Activated T-cell treated with anti-CD3 and anti-CD28 coated beads for 24 hours (primary cell): ENCODE measurements at places on chromosomes 1 and 21.

DNA sequence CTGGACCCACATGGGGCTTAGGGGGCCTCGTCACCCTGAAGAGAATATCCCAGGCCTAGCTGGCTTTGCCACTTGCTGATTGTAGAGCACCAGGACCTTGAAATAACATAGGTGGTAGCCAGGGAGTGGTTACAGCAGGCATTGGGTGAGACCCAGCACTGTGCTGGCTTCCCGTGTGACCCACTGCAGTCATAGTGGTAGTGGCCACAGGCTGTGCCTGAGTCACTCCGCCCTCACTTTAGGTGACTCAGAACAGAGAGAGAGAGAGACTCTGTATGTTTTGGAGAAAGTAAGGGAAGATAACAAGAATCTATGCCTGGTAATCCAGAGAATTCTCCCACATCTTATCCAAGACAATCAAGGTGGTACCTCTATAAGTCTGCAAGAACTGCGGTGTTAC is 98.7 kb upstream of the LHX8 start:
- DNase-seq = no peak

GRCh38 chr1:145990249-145990855 is 6.0 kb downstream of the TXNIP start:
- no peak for DNase-seq

- DNase-seq = no peak
Measured at GRCh38 chr1:47491341-47491753, 53.5 kb downstream of the FOXD2 start.

DNA sequence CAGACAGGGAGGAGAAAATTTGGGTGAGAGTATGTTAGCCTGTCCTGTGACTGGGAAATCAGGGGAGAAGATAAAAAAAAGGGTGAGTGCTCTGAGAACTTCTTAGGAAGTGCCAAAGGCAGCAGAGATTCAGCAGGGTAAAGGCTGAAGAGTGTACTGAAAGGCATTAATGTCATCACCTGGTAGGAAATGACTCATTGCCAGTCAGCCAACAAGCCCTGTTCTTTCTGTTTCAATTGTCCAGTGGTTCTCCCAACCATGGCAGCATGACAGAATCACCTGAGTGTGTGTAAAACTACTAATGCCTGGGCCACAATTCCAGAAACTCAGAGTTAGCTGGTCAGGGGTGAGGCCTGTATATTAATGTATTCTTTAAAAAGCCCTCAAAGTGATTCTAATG is 83.5 kb downstream of the INTS7 start:
- DNase-seq = no peak

DNA sequence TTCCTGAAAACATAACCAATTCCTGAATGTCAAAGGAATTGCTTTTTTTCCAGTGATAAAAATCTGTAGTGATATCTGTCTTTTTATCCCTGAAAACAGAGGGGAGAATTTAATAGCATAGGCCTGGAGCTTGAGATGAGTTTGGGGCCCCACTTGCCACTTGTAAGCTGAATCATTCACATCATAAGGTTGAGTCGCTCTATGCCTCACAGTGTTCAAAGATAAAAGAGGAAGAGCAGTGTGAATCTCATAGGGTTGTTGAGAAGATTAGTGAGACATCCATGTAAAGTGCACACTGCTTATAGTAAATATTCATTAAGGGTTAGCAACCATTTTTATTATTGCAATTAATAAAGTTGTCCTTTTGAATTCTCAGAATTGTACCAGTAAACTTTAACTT is 271.3 kb downstream of the DNM3 start:
- DNase-seq = no peak

GRCh38 chr1:225435957-225436392 is 8.1 kb upstream of the LBR start:
- DNase-seq = no peak

GRCh38 chr1:191709215-191709614 is 449.0 kb upstream of the RGS18 start:
- no peak for DNase-seq

GRCh38 chr1:48750109-48750508 is 26.6 kb downstream of the BEND5 start:
- DNase-seq = no peak

DNA sequence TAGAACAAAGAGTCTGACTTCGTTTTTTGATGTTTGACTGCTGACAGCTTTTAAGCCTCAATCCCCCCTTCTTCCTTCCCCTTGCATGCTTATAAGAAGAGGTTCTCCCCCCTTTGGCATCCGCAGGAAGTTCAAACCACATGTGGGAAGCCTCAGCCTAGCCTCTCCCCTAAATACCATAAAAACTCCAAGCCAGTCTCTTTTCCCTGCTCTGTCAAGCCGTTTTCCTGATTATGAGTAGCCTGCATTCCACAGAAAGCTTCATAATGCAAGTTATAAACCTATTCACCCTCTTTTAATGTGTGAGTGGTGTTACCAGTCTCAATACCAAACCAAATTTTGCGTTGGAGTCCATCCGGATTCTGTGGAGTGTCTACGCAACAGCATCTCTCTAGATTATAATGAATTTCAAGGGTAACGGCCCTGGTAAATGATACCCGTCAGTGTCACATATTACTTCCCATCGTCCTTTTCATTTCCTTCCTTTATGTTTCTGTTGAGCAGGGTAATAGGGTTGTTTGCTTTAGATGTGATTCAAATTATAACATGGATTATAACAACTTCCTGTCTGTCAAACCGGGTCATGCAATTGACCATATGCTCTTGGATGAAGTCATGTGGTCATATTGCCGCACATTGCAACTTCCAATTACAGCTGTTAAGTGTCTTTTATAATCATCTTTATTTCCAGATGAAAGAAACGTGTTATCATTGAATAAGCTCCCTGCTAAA is 717.5 kb downstream of the RWDD3 start:
- no peak for DNase-seq

DNA sequence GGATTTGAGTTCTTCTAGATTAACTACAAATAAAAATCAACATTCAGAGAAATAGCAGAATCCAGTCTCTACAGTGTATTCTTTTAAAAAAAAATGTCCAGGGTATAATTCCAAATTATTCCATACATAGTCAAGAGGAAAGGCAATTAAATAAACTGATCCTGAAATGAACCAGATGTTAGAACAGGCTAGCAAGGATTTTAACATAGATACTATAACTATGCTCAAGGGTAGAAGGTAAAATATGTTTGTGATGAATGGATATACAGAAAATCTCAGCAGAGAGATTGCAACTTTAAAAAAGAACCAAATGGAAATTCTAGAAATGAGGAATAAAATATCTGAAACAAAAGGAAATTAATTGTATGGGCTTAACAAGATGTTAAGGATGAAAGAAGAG is 32.4 kb downstream of the CYYR1 start:
- no peak for DNase-seq

DNA sequence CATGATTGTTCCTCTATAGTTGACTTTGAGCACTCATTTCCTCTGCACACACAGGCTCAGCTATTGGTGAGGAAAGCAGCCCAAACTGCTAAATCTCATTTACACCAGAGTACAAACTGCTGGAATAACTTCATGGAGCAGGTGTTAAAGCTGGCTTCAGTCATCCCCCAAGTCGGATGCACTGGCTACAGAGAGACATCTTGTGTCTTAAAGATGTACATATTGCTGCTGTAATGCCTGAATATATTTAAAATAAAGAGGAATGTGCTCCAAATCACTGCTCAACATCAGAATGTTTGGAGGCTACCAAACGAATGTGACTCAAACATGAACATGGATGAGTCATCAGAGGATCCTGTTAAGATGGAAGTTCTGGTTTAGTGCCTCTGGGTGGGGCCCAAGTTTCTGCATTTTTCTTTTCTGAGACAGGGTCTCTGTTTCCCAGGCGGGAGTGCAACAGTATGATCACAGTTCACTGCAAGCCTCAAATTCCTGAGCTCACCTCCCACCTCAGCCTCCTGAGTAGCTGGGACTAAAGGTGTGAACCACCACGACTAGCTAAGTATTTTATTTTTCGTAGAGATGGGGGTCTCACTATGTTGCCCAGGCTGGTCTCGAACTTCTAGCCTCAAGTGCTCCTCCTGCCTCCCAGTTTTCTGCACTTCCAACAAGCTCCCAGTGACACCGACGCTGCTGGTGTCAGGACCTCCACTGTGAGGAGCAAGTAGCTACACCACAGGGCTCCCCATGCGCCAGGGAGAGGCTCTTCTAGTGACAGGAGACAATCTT is 79.0 kb upstream of the KRTAP19-8 start:
- DNase-seq = no peak

- DNase-seq = no peak
Measured at GRCh38 chr1:52041551-52042185, 8.1 kb upstream of the KTI12 start.

GRCh38 chr1:91334856-91335255 is 69.8 kb downstream of the HFM1 start:
- no peak for DNase-seq

GRCh38 chr1:210217482-210217881 is 15.1 kb upstream of the SERTAD4 start:
- DNase-seq = no peak

- no peak for DNase-seq
Measured at GRCh38 chr1:226133504-226134123, 52.9 kb downstream of the ACBD3 start.

DNA sequence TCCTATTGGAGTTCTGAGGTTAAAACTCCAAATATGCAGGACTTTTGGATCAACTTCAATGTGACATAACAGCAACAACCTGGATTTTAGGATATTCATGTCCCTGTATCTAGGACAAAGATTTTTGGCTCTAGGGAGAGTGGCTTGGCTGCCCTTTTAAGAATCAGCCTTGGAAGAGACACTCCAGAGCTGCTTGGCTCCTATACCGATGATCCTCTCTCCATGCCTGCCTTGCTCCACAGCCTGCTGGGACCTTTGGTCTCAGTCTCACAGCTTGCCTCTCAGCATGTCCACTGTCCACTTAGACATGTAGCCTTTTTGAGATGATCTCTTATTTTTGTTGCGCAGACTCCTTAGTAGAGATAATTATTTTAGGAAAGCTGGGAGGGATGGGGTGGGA is 4.5 kb upstream of the FCMR start:
- no peak for DNase-seq

- DNase-seq = no peak
Measured at GRCh38 chr1:153307221-153307600, 5.5 kb downstream of the PGLYRP3 start.

- no peak for DNase-seq
Measured at GRCh38 chr1:101174722-101175121, 62.1 kb upstream of the S1PR1 start.

DNA sequence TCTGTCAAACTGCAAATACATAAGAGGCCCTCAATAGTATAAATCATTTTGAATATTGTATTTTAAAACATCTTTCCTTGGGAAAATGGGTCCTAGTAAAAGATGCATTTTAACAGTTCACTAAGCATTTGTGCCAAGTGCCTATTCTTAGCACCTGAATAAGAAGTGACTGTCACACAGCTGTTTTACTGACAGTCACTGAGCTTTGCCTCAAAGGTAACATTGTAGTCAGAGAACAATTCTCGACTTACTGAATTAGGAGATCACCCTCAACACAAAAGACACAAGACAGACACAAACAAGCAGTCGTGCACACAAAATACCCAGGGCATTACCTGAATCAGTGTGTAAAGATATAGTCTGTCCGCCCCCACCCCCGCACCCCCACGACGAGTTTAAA is 408 bp downstream of the ESRRG start:
- no peak for DNase-seq

DNA sequence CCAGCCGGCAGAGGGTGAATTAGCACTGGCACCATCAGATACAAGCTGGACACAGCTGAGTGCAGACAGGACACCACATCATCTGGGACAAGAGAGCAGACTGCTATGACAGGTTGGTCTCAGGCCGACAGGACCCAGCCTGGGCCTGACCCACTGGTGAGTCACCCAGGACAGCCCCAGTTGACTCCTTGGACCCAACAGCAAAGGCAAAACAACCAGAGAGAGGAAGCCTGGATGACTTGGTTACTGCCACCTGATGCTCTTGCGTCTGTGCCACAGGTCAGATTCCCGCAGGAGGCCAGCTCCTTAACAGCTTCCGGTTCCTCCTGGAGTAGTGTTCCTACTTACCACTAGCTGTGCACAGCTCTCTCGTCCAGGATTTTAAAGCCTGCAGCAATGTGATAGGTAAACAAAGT is 18.5 kb downstream of the CCN1 start:
- no peak for DNase-seq

GRCh38 chr1:18160290-18160942 is 52.8 kb downstream of the IGSF21 start:
- no peak for DNase-seq

DNA sequence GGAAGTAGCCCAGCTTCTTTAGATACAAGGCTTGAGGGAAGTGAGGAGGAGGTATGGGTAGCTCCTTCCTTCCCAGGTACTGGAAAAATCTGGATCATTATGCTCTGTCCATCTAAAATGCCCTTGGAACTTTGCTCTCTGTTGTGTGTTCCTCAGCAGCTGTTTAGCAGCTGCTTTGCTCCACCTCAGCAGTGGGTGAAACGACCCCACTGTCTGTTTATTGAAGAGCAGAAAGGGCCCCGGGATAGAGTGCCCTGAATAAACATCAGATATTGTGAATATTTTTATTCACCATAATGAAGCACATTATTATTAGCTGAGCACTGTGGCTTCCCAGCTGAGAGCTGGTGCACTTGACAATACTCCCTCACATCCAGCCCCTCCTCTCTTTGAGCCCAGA is 237.9 kb downstream of the PBX1 start:
- no peak for DNase-seq

GRCh38 chr1:108034396-108034795 is 69.4 kb upstream of the VAV3 start:
- DNase-seq = no peak

GRCh38 chr1:26996024-26996423 is 2.5 kb downstream of the TRNP1 start:
- DNase-seq = no peak

DNA sequence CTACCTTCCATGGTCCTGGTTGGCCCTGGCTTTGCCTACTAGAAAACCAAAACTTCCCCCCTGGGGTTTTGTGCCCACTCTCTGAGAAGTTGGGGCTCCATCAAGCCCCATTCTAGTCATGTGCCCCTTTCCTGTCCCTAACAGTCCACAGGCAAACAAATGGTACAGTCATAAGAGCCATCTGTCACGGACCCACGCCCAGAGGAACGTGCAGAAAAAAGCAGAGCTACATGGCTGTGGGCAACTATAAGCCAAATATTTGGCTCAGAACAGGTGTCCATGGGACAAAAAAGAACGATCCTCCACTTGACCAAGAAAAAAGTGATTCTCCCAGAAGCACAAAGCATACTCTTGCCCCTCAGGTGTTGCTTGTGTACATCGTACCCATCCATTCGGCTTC is 14.6 kb upstream of the TRNAU1AP start:
- DNase-seq = no peak

- DNase-seq = no peak
Measured at GRCh38 chr1:205232945-205233397, 5.2 kb downstream of the TMCC2 start.
